HS-5 (cell line): ENCODE measurements at places on chromosomes 13 and 19.
A peak's percentile ranks its signal among the peaks of the same experiment; 100 is the strongest.

DNA sequence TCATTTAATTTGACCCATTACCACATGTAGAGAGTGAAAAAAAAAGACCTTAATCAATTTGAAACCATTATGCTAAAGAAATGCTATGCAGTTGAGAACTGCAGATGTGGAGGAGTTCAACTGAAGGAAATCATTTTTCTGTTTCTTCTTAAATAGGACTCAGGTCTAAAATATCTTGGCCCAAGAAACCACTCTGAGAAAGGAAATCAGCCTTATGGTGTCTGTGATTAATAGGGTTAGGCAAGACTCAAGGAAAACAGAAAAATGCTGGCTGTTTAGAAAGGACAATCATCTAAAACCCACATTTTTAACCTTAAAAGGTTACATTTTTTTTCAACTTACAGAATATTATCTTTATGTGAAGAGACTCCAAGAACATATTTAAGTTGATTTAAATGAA is 1.9 kb upstream of the SLITRK1 start:
- DNase-seq = no peak

- no peak for DNase-seq
These were observed 38.8 kb downstream of the CHST8 start for GRCh38 chr19:33660410-33661124.

DNA sequence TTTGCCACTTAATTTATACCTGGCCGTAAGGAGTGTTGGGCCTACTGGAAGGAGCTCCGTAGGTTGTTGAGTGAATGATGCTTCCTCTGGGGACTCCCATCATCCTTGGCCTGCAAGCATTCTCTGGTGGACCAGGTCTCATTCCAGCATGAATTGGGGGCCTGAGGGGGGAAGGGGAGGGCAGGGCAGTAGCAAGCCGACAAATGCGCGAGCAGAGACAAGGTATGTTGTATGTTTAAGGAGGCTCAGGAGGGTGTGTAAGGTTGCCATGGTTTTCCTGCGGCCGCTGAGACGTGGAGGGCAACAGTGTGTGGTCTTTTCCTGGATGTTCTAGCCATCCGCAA is 749 bp downstream of the ZNF264 start:
- DNase-seq = no peak

DNA sequence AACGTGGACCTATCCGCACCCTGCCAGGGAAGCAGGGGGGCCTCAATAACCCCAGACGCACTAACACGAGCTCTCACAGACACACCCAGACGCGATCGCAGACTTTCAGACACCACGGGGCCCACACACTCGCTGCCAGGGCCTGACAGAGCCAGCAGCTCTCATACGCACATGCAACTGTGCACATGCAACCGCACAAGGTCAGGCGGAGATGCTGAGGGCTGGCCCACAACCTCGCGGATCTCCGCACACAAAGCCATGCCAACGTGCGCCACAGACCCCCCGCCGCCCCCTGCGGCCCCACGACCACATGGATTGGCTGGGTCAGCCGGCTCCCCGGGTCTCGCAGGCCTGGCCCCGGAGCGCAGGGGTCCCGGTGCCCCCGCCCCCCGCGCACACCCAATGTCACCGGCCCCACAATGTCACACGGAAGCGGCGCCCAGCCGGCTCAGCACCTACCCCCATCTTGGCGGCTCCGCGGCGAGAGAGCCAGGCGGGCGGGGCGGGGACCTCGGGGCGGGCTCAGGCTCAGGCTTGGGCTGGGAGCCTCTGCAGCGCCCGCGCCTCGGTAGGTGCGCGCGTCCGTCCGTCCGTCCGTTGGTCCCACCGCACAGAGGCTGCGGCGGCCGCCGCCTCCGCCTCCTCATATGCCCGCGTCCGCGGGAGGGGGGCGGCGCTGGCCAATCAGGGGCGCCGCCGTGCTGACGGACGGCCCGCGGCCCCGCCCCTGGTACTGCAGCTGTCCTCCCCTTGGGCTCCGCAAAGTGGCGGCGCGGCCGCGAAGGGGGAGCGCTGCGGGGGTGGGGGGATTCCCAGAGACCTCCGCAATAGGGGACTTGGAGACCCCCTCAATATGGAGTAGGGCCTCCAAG is at the start of gene ATP1A3:
TSS of gene ATP1A3 (minus strand) at position 619 of the 872 bp plus-strand sequence. CDS start at position 465, 154 bp downstream.
- peak; percentile 18 for DNase-seq

DNA sequence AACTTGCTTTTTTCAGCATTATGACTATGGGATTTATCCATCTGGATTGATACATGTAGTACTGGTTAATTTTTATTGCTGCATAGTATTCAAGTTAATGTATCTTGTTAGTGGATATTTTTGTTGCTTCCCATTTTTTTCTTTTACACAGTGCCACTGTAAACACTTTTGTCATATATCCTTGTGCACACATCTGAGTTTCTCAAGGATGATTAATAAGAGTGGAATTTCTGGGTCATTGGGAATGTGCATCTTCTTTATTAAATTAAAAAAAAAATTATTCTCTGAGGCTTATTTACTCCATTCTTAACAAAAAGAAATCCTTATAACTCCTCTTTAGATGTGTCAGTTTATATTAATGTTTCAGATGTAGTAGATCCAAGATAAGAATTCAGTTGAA is 27.3 kb downstream of the B3GLCT start:
- DNase-seq = no peak

DNA sequence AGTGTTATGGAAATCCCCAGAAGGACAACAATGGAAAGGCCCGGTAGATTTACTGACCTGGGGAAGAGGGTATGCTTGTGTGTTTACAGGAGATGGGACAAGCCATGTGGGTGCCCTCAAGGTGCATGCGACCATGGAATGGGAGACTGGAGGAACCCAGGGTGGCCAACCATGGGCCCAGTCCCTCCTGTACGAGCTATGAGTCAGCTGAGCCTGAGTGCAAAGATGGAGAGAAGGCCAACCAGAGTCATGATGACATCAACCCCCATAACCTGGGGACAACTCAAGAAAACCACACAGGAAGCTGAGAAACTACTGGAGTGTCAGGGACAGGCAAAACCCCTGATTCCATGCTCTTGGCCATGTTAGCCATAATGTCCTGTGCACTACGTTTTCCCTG is 7.8 kb downstream of the ZNF350 start:
- no peak for DNase-seq

GRCh38 chr19:47435196-47435595 is 15.9 kb upstream of the MEIS3 start:
- DNase-seq = no peak

- no peak for DNase-seq
These were observed 10.6 kb downstream of the ACOD1 start for GRCh38 chr13:76958841-76959432.

GRCh38 chr13:103203735-103204330 is 137.6 kb upstream of the SLC10A2 start:
- no peak for DNase-seq

DNA sequence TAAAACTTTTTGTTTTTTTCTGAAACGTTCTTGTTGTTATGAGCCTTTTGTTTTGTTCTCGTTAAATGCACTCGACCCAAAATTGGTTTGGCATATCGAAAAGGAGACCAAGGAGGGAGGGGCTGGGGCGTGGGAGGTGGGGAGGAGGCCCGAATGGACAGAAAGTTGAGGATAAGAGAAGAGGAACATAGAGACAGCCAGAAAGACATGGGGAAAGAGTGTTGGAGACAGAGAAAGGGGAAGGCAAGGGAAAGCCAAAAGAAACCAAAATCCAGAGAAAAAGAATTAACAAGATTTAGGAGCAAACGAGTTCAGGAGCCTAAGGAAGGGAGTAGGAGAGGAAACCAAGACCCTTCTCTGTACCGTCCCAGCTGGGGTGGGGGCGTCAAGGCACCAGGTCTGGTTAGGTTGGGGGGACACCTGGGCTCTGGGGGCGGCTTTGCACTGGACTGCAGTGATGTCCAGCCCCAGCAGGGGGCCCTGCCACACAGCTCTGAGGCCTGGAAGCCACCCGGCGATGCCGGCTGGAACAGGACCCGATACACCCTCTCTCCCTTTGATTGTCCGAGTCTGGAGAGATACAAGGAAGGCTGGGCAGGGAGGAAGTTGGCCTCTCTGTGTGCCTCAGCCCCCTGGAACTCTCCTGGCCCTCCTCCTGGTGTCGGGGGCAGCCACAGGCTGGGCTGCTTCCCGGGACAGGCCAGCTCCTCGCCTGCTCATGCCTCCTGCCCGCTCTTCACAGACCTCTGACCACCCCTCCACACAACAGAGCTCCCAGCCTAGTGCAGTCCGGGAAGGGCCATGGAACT is 11.6 kb upstream of the ASF1B start:
- DNase-seq = no peak

DNA sequence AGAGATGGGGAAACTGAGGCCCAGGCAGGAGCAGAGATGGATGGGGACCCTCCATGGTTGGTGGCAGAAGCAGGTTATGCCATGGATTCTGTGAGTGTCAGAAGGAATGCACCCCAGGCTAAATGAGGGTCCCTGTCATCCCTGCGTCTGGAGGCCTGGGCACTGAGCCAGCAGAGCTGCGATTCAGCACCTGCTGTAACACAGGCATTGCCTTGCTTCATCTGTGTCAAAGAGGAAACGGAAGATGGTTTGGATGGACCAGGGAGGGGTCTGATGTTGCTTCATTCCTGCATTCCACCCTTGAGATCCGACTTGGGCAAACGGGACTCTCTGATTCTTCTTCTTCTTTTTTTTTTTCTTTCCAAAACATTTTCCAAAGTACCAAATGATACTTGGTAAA is 1.2 kb downstream of the C5AR1 start:
- DNase-seq = no peak
